ENCODE measurements at places on chromosomes 16 and 17. TPM values are rescaled to one million over a fixed set of nuclear protein-coding genes. Genes with fewer than 3 reads are reported as not detected.

- H3K4me1 ChIP-seq: peaks cover 11% of the 10 kb centered on the region
- H3K27ac ChIP-seq: peak within 1 kb of the TSS; percentile 80
- peak within 1 kb of the TSS; percentile 95 for H3K4me3 ChIP-seq
- no peaks in the 10 kb centered on the region for H3K36me3 ChIP-seq
Measured at GRCh38 chr17:35119370-35120165, at the start of gene RAD51D. Gene RAD51D, minus strand, starts transcription at chr17:35119860. Its CDS starts 247 bp downstream, at chr17:35119613.

DNA sequence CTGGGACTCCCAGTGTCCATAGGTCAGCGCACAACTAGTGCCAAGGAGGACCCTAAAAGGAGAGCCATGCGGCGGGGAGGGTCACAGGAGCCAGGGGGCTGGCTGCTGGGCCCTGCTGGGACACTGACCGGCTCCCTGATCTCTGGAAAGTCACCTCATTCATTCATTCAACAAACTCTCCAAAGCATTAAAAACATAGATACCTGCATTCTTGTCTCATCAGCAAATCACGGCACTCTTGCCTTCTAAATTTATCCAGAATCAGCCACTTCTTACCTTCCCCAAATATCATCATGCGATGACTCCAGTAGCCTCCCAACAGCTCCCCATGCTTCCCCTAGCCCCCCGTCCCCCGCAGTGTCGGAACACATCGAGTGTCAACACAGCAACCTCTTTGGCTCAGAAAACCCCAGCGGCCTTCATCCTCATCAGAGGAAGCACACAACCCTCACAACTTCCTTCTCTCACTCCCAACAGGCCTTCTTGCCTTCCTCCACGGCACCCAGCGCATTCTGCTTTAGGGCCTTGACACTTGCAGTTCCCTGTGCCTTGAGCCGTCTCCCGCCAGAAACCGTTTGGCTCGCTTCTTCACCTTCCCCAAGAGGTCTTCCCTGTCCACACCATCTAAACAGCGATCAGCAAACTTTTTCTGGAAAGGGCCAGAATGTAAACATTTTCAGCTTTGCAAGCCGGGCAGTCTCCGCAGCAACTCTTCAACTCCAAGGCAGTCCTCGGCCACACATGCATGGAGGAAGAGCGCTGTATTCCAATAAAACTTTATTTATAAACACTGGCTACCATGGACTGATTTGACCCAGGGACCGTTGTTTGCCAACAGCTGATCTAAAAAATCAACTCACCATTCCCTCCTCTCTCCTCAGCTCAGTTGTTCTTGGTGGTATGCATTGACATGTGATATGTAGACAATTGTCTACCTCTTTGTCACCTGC, 119.5 kb upstream of the TNRC6C start:
- no peaks in the 10 kb centered on the region for H3K36me3 ChIP-seq
- peak overlapping the region; percentile 73 for H3K27ac ChIP-seq
- peaks cover 41% of the 10 kb centered on the region for H3K4me1 ChIP-seq
- DNase-seq: no peak

SLX1B gene
- total RNA-seq: 11.8 TPM

DNA sequence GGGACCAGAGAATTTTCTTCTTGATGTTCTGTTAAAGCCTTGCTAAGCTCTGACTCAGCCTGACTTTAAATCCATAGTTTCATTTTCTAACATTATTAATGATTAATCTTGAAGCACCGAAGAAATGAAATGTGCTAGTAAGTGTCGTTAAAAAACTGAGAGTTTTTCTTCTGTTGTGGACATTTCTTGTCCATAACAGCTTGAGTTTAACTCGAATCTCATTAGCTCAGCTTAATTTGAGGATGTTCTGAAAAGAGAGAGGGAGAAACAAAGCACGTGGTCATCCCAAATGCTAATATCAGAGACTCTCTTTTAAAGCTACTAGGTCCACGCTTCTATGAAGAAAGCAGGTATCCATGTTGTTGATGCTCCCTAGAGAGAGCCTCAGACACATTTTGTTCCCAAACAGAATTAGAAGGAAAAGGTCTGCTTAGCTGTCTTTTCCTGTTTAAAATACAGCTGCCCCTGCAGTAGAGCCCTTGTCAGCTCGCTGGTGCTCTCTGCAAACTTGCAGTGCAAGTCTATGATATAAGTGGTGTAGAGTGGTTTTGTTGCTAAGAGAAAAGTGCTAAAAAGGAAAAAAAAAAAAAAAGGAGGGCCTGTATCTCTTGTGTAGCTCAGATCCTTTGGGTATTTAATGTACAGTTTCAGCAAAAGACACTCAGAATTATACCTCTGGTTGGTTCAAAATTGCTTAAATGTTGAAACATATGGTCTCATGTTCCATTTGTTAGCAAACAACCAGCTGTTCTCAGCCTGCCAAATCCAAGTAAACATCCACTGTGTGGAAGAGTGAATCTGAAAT, 191.1 kb upstream of the TBX2 start:
- peaks cover 29% of the 10 kb centered on the region for H3K4me1 ChIP-seq
- DNase-seq: no peak
- peak overlapping the region; percentile 11 for H3K4me3 ChIP-seq
- no peaks in the 10 kb centered on the region for H3K27me3 ChIP-seq

DNA sequence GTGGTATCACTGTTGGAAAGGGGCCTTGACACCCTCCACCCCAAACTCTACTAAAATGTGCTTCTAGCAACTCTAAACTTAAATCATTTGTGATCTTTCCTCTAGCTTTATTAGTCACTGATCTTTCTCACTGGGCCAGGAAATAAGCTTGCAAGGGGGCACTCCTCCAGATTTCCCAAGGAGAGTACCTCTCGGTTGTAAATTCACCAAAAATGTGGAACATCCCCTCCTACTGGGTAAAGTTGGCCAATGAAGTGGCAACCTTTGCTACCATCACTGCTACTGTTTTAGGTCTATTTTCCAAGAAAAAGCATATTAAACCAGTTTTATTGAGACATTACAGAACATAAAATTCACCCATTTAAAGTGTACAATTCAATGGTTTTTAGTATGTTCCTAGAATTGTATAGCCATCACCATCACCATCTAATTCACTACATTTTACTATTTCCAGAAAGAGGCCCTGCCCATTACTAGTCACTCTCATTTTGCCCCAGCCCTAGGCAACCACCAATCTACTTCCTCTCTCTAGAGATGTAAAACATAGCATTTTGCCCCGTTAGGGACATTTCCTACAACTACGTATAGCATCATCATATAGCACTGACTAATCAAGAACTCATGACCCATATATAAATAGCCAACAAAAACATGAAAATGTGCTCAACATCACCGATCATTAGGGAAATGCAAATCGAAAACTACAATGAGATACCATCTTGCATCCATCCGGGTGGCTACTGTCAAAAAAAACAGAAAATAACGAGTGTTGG, 44.6 kb upstream of the ADCY9 start:
- no peak for DNase-seq
- no peak overlapping the region for H3K27ac ChIP-seq
- H3K27me3 ChIP-seq: no peaks in the 10 kb centered on the region
- no peaks in the 10 kb centered on the region for H3K4me1 ChIP-seq

DNA sequence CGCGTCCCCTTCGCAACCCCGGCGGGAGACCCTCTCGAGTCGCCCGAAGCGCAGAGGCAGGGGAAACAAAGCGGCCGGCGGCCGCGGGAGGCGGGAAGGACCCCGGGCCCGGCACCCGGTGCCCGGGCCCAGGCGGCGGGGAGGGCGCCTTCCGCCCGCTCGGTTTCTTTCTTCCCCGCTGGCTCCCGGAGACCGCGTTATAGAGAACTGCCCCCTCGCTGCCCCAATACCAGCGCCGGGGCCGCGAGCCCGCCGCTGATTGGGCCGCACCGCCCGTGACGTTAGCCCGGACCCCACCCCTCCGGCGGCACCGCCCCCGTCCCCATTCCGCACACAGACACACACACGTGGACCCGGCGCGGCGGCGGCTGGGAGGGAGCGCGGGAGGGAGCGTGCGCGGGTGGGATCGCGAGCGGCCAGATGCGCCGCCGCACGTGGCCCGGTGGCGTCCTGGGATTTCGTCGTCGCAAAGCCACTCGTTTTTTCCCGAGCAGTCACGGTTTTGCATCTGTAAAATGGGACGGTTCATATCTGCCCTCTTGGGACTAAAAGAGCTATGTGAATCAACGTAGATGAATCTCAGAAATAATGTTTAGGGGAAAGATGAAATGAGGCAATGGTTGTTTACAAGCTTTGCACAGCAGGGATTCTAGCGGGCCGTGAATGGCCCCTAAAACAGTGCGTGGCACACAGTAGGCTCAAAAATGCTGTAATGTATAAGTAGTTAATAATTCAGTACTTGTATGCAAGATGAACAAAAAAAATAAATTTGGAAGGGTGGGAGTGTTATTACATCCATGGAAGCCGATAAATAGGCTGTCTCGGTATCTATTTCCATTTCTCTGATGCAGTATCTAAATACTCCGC, at the start of gene EPOP:
TSS of gene EPOP (minus strand) at position 209 of the 867 bp plus-strand sequence. CDS start 462 bp downstream, outside the sequence.
- no peaks in the 10 kb centered on the region for H3K36me3 ChIP-seq
- H3K27ac ChIP-seq: no peak within 1 kb of the TSS
- peaks cover 37% of the 10 kb centered on the region for H3K27me3 ChIP-seq
- peaks cover 26% of the 10 kb centered on the region for H3K4me1 ChIP-seq

GRCh38 chr17:34198519-34198918, 56.6 kb upstream of the CCL2 start:
- H3K36me3 ChIP-seq: no peaks in the 10 kb centered on the region
- no peak overlapping the region for H3K27ac ChIP-seq
- DNase-seq: no peak
- no peaks in the 10 kb centered on the region for H3K27me3 ChIP-seq
- no peaks in the 10 kb centered on the region for H3K4me1 ChIP-seq
- no peak overlapping the region for H3K4me3 ChIP-seq

GRCh38 chr17:42135664-42136653, 13.4 kb downstream of the HSPB9 start:
- peaks cover 11% of the 10 kb centered on the region for H3K36me3 ChIP-seq
- no peaks in the 10 kb centered on the region for H3K27me3 ChIP-seq
- peaks cover 72% of the 10 kb centered on the region for H3K4me1 ChIP-seq
- peak; percentile 88 for DNase-seq
- H3K27ac ChIP-seq: peak overlapping the region; percentile 71

GRCh38 chr17:66747578-66748275, 87.2 kb upstream of the CACNG5 start:
- no peaks in the 10 kb centered on the region for H3K27me3 ChIP-seq
- DNase-seq: no peak
- H3K36me3 ChIP-seq: peaks cover 11% of the 10 kb centered on the region
- H3K4me3 ChIP-seq: no peak overlapping the region
- H3K4me1 ChIP-seq: no peaks in the 10 kb centered on the region

CTRL gene
- 0.23 TPM for total RNA-seq
